ENCODE measurements at places on chromosomes 12 and 14.

- no peak for DNase-seq
These were observed 213.2 kb upstream of the NOS1 start for GRCh38 chr12:117574655-117575054.

DNA sequence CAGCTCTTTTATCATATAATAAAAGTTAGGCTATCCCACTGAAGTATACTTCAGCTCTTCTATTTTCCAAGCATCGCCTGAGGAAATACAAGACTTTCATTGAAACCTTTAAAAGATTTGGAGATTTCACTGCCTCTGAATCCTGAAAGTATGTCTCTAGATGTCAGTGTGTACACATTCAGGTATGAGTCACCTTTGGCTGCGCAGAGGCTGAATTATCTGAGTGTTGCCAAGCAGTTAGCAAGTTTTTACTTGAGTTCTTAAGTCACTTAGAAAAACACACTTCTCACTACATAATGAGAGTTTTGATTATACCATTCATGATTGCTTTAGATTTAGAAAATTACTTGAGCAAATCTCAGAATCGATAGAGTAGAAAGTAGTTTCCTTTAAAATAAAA lies 210.3 kb downstream of the TMTC2 start:
- no peak for DNase-seq

DNA sequence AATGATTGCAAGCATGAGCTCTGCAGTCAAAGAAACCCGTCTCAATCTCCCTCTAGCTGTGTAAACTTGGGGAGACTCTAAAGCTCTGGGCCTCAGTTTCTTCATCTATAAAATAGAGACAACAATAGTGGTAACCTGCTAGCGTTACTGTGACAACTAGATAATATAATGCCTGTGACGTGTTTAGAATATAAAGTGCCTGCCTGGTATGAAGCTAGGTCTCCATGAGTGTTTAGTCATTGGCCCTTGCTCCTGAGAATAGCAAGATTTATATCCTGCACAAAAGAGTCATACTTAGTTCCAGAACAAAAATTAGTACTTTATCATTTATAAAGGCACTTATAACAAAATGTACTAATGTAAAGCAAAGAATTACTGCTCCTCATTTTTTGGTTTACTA lies 8.8 kb upstream of the DCP1B start:
- DNase-seq = no peak

DNA sequence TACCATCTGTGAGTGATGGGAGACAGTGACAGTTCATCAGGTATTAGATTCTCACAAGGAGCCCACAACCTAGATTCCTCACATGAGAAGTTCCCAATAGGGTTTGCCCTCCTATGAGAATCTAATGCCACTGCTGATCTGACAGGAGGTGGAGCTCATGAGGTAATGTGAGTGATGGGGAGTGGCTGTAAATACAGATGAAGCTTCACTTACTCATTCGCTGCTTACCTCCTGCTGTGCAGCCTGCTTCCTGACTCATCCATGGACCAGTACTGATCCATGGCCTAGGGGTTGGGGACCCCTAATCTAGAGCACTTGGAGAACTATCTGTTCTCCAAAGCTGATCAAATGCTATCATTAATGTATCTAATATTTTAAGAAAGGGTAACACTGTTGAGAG lies 17.7 kb downstream of the CLEC2D start:
- DNase-seq = no peak

DNA sequence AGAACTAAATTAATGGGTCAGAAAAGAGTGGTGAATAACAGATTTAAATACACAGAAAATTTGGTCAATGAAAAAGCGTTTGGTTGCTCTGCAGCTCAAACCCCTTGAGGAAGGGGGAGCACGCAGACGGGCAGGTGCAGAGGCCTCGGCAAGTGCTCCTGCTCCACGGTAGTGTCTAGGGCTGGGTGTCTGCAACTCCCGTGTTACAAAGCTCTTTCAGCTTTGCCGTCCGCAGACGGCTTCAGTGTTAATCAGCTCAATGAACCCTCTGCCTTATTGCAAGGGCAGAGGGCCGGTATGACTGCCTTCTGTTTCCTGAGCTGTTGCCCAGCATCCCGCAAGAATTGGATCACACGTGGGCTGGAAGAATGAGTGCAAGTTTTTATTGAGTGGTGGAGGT lies 125.7 kb upstream of the TRHDE start:
- DNase-seq = no peak
